SJCRH30 (cell line): ENCODE measurements at places on chromosomes 7 and 10.
A peak's percentile ranks its signal among the peaks of the same experiment; 100 is the strongest.

- no peak overlapping the region for H3K4me3 ChIP-seq
- H3K4me1 ChIP-seq = peaks cover 21% of the 10 kb centered on the region
- H3K27me3 ChIP-seq = no peaks in the 10 kb centered on the region
- no peak for DNase-seq
These were observed 116.0 kb upstream of the ANKRD1 start for GRCh38 chr10:91036807-91037411.

DNA sequence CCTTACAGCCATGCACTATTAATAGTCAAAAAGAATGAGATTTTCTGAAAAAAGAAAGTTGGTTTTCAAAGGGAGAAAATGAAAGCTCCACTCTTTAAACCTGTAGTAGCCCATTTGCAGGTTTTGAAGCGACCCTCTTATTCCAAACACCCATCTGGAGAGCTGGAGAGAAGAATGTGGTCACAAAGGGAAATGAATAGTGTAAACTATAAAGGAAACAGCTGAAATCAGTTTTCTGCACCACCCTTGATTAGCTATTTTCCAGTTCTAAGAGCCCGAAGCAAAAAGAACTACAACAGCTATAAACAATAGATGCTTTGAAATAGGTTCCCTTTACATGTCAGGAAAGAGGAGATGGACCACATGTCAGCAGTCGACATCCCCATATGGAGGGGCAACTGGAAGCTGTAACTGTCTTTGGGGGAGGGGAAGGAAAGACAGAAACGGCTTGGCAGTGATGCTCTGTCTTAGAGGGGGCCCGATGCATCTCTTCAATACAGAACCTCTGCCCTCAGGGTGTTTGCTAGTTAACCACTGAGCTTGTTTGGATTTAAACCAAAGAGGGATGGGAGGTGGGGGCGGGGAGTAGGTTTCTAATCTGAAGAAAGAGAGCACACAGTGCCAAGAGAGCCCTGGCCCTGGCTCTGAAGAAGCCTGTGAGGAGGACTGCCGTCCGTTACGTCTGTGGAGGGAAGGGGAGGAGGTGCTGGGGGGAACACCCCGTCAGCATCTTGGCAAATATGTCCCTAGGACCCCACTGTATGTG is 55.3 kb downstream of the CPVL start:
- peak overlapping the region; percentile 3; the same call in 1 of the 2 replicates for H3K27ac ChIP-seq
- no peaks in the 10 kb centered on the region for H3K36me3 ChIP-seq
- H3K27me3 ChIP-seq = no peaks in the 10 kb centered on the region
- H3K4me1 ChIP-seq = peaks cover 20% of the 10 kb centered on the region; the same call in 1 of the 2 replicates
- DNase-seq = peak; percentile 40
- H3K4me3 ChIP-seq = peak overlapping the region; percentile 34

- H3K27ac ChIP-seq = no peak overlapping the region
- H3K27me3 ChIP-seq = no peaks in the 10 kb centered on the region
- no peaks in the 10 kb centered on the region for H3K36me3 ChIP-seq
- no peak for DNase-seq
- peaks cover 4% of the 10 kb centered on the region; the same call in 1 of the 2 replicates for H3K4me1 ChIP-seq
- H3K4me3 ChIP-seq = no peak overlapping the region
These were observed 114.0 kb downstream of the ST7 start for GRCh38 chr7:117067340-117067739.

GRCh38 chr10:125145636-125146035 is 14.7 kb downstream of the CTBP2 start:
- H3K27ac ChIP-seq = no peak overlapping the region
- H3K4me1 ChIP-seq = peaks cover 35% of the 10 kb centered on the region
- H3K4me3 ChIP-seq = no peak overlapping the region
- DNase-seq = no peak
- no peaks in the 10 kb centered on the region for H3K27me3 ChIP-seq

DNA sequence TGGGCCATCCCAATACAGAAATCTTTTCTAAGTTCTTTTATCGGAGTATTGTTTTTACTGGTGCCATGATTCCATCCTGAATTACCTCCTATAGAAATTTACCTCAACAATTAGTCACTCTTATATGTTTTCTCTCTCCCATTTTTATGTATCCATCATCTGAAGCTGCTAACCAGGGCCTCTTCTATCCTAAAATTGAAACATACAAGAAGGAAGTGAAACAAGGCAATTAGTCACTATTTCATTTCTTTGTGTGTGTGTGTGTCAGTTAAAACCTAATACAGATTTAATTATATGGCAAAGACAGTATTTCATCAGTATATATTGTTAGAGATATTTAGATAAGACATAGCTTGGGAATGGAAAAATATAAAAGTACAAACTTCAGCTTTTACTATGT is 148.4 kb upstream of the AHR start:
- no peaks in the 10 kb centered on the region for H3K36me3 ChIP-seq
- no peak overlapping the region for H3K27ac ChIP-seq
- no peak for DNase-seq
- H3K4me1 ChIP-seq = no peaks in the 10 kb centered on the region

- H3K27me3 ChIP-seq = no peaks in the 10 kb centered on the region
- no peaks in the 10 kb centered on the region for H3K36me3 ChIP-seq
- DNase-seq = peak; percentile 9
- no peak overlapping the region for H3K27ac ChIP-seq
- peaks cover 9% of the 10 kb centered on the region for H3K4me1 ChIP-seq
- H3K4me3 ChIP-seq = no peak overlapping the region
These were observed 52.8 kb upstream of the SEMA3E start for GRCh38 chr7:83701736-83702135.

DNA sequence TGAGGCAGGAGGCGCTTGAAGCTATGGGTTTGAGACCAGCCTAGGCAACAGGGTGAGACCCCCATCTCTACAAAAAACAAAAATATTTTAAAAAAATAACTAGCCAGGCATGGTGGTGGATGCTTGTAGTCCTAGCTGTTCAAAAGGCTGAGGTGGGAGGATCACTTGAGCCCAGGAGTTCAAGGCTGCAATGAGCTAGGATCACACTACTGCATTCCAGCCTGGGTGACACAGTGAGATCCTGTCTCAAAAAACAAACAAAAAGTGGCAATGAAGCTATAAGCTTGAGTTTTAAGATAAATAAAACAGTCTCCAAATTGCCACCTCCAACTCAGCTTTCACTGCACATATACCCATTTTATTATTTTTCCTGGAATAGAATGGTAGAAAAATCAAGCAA is 281.3 kb downstream of the IPMK start:
- no peak overlapping the region for H3K4me3 ChIP-seq
- no peak overlapping the region for H3K27ac ChIP-seq
- no peaks in the 10 kb centered on the region for H3K4me1 ChIP-seq
